Activated T-helper 1 cell treated with Interleukin-2 at 50 U/mL for 16 hours (primary cell): ENCODE measurements at places on chromosomes 2 and 18.

DNA sequence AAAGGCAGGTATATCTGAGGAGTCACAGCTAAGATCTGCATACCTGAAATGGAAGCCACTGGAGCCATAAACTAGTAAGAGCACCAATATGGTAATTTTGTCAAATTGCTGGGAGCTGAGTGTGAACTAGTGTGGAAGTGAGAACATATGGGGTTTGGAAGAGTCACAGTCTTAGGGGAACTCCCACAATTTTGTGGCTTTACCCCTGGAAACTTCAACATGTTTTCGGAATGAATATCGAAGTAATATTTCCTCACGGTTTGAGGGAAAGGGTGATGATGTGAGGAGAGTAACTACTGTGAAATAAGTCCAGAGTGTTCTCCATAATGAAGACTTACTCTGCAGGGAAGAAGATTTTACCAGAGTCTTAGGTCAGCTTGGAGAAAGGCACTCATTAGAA, 565.9 kb downstream of the RIT2 start:
- no peak for DNase-seq

DNA sequence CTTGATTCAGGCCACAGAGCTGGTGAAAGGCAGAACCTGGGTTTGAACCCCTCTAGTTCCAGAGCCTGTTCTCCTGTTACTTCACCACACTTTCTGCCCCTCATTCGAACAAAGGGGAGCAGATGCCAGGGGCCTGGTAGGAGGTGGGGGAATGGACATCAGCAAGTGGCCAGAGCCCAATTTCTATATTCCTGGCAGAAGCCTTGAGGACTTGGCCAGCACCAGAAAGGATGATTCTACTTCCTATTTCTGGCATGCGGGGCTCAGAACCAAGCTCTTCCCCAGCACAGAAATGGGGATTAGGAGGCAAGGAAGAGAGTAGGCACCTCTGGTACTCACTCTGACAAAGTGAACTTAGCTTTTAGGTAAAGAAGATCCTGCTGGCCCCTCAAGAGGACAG, 49.3 kb downstream of the ADD2 start:
- DNase-seq = no peak

DNA sequence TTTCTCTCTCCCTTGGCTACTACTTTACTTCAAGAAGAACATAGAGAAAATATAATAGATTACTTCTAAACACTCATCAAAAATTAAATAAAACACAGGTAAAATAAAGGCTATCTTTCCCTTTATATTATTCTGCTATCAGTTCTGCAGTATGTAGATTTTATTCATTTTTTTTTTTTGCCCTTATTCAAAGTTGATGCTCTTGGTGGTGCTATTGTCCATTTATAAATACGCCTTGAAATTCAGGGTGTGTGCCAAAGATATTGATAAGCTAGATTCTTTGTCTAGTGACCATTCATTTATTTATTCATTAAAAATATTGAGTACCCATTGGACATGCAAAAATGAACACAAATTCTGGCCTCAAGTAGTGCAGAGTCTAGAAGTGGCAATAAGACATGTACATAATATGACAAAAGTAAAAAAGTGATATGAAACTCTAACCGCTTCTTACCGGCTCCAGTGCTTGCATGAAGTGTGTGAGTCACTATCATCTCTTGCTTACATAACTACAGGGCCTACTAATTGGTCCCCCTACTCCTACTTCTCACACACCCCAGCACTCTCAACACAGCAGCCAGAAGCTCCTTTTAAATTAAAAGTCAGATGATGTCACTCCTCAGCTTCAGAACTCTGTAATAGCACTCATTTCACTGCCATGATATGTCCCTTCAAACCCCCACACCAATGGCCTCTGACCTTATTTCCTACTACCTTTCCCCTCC, 208.3 kb upstream of the FANCL start:
- DNase-seq = no peak

GRCh38 chr18:74281980-74282754, 9.6 kb downstream of the CYB5A start:
- no peak for DNase-seq

DNA sequence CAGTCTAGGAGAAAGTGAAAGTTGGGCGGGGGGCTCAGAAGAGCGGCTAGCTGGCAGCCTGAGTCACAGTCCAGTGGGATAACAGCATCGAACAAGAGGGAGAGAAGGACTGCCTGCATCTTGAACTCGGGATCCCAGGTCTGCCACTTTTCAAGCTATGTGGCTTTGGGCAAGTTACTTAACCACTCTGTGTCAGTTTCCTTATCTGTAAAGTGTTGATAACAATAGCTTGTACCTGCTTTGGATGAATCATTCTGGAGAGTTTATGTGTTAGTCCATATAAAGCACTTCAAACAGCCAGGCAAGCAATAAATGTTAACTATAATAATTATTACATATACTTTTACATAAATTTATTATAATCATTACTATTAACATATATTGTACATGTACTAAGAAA, 4.6 kb downstream of the DYSF start:
- DNase-seq = no peak

DNA sequence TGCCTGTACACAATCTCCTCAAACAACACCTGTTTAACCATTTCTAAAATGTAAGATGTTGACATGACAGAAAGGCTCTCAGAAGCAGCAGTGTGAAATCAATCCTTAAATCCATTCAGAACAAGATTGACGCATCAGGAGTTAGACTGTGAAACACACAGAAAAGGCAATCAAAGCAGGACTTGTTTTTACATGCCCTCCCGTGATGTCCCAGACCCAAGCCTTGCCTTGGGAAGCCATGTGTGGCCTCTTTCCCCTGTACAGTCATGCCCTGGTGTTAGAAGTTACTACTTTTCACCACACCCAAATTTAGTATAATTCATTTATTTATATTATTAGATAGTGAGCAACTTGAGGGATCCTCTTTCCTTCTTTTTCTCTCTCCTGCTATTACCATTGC, 115.7 kb downstream of the NCKAP5 start:
- no peak for DNase-seq
